AG08395 (cell line): ENCODE measurements at places on chromosomes 12 and 14.
A peak's percentile ranks its signal among the peaks of the same experiment; 100 is the strongest.

GRCh38 chr14:77024171-77024691 lies 4.3 kb downstream of the IRF2BPL start:
- DNase-seq: no peak

DNA sequence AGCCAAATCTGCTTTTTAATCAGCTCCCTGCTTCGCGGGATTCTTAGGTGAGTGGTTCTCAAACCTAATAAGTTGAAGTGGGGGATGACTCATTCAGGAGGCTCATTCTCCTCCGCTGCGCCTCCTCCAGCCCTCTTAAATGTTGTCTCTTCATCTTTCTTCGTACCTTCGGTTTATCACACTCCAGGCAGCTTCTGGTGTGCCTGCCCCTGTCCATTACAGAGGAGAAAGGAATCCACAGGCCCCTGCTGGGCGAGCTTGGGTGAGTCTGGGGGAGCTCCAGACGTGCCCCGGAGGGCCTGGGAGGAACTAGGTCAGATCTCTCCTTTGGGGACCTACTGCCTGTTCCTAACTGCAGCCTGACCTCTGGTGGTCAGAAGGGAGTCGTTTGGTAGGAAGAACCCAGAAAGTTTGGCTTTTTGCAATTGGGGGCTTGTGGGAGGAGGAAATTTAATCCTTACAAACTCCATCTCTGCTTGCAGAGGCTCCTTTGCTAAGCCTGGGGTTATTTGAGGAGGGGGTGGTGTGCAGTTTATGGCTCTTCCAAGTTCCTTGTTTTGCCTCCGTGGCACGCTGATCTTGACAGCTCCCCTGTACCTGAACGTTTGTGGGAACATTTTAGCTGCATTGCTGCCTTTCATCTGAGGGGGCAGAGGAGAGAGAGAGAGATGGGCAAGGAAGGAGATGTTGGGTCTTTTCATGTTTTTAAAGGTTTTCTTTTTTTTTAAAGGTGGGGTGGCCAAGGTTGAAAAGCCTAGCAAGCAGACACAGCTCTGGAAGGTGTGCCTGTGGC lies 84.1 kb upstream of the GNG2 start:
- DNase-seq: peak; percentile 79

- DNase-seq: peak; percentile 80
Observed at GRCh38 chr12:89461649-89462612, 62.7 kb downstream of the GALNT4 start.

GRCh38 chr14:49971156-49972130 lies 78.6 kb downstream of the ARF6 start:
- DNase-seq: no peak

- peak; percentile 57 for DNase-seq
Observed at GRCh38 chr14:75184492-75184891, 8.1 kb upstream of the TMED10 start.

- DNase-seq: no peak
Observed at GRCh38 chr14:81309511-81309910, 88.8 kb upstream of the GTF2A1 start.

- DNase-seq: no peak
Observed at GRCh38 chr14:35504260-35504659, 29.7 kb upstream of the INSM2 start.

DNA sequence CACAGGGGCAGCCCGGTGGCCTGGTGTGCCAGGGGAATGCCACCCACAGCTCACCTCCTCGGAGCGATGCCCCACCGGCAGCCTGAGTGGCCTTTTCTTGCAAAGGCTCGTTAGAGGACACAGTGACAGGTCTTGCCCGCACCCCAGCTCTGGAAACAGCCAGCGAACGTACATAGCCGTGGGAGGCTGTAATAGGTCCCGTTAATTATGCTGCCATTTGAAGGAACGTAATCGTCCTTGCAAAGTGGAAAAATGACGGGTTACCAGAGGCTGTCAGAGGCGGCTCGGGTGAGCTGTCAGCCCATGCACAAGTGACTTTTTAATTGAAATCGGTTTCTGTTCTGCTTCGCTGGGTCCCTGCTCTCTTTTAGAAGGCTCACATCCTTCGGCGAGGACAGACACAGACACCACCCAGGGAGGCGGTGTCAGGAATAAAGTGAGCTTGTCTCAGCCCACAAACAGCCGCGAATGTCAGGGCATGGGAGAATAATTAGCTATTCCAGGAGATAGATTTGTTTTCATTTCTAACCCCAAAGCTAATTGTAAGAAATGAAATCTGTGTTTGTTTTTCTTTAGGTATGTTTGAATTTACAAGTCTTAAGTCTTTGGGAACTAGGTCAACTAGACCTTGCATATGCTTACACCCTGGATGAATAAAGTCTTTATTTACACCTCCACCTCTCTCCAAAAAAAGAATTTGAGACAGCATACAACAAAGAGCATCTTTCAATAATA lies 77.2 kb upstream of the RFLNA start:
- DNase-seq: no peak

GRCh38 chr14:56963381-56963780 lies 153.1 kb upstream of the OTX2 start:
- DNase-seq: no peak

GRCh38 chr12:51938726-51939125 lies 12.8 kb upstream of the ACVR1B start:
- no peak for DNase-seq

DNA sequence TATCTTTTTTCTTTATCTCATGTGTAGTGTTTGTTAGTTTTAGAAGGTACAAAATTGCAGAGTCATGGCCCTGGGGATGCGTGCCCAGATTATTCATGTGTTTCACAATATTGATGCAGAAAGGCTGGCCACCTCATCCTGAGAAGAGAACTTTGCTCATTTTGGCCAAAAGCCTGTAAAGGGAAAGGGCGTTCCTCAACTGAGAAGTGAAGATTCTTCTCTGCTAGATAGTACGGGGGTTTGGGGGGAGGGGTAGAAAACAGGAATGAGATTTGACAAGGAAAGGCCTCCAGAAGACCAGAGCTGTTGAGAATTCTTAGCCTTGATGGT lies 1.7 kb downstream of the MGST1 start:
- DNase-seq: peak; percentile 71

DNA sequence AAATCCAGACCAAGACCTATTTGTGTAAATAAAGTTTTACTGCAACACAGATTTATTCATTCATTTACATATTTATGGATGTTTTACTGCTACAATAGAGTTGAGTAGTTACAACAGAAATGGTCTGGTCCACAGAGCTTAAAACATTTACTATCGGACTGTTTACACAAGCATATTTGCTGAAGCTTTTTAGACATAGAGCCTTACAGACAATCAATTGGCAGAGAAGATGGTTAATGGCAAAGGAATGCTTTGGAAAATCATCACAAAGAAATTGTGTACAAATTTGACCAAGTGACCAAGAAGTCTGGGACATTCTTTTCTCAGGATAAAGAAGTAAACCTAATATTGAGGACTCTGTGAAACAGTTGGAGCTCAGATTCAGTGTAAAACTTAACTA lies 504.3 kb downstream of the SLC16A7 start:
- DNase-seq: no peak

- no peak for DNase-seq
Observed at GRCh38 chr12:93443576-93443975, 1.8 kb upstream of the UBE2N start.

GRCh38 chr12:90102957-90103652 lies 394.5 kb upstream of the ATP2B1 start:
- peak; percentile 33 for DNase-seq

- DNase-seq: no peak
Observed at GRCh38 chr12:57694459-57695019, 607 bp downstream of the OS9 start.

DNA sequence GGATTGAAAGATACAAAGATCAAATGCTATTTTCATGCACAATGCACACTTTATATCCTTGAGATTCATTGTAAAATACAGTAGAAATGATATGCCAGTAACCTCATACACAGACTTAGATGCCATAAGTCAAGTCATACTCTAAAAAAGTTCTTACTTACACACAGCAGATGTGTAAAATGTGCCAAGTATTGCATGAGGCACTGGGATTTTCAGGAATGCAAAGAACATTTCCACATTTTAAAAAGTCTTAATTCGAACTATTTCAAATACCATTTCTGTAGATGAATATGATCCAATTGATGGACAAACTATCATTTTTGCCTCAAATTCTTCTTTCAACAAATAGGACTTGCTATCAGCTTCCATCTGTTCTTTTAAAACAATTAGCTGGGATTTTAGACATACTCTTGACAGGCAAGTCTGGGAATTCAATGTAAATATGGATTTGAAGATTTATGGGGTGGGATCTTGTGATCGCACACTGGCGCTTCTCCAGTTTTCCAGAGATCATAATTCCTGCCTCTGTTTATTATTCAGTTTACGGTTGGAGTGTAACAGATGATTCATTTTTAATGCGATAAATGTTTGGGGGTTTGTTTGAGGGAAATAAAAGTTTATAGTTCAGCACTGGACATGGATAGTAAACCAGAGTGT lies 183.8 kb downstream of the PAX9 start:
- DNase-seq: no peak

DNA sequence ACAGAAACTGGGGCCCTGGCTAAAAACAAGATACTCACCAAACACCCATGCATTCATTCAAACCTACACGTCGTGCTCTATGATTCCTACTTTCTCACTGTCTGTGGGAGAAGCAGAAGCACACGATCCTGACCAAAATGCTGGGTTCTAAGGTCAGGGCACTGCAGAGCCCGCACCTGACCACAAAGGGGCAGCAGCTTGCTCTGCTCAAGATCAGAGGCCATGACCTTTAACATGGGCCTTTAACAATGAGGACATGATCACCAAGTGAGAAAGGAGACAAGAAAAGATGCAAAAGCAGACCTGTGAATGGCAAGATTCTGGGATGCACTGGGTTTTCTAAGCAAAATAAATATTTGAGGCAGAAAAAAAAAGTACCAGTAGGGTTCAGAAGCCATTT lies 40.1 kb upstream of the VPS33A start:
- DNase-seq: no peak

DNA sequence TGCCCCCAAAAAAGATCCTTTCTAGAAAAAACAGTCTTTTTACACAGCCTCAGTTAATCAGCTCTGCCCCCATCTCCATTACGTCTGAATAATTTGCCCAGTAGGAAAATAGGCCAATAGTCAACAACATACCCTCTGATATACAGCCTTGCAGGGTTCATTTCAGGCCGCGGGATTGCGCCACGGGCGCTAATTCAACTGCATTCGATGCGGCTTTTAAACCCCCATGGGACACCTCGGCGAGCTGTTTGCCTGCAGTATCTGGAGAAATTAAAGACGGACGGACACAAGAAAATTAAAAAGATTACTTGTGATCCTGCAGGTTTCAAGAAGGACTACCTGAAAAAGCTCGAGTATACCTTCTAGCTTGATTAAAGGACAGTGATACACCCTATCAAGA lies 36.1 kb downstream of the ERP29 start:
- DNase-seq: no peak

DNA sequence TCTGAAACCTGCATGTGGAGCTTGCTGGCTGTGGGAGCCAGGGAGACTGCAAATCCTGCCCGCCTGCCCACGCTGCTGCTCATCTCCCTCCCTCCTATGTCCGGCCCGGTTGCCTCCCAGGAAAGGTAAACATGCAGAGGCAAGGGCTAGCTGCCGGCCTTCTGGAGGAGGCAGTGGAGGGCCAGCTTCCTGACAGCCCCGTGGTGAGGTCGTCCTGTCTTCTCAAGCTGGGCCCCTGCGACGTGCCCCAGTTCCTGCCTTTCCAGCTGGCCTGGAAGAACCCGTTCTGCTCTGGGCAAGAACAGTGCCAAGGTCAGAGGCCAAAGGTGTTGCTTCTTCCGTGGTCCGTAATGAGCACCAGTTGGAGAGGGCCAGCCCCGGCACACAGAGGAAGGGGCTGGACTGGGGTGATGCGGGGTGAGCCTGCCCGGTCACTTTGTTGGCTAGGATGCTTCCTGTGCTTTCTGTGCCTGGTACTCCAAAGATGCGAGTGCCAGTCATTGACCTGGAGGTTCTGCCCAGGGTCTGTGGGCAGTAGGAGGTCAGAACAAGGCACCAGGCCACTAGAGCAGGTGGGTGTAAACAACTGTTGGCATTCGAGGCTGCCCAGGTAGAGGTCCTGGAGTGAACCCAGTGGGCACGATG lies 25.3 kb downstream of the TPCN1 start:
- DNase-seq: no peak

DNA sequence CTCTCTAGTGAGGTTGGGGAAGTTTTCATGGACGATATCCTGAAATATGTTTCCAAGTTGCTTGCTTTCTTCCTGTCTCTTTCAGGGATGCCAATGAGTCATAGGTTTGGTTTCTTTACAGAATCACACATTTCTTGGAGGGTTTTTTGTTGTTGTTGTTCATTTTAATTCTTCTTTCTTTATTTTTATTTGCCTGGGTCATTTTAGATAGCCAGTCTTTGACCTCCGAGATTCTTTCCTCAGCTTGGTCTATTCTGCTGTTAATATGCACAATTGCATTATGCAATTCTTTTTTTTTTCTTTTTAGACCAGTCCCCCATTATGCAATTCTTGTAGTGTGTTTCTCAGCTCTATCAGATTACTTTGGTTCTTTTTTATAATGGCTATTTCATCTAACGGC lies 338.9 kb downstream of the AEBP2 start:
- DNase-seq: no peak

DNA sequence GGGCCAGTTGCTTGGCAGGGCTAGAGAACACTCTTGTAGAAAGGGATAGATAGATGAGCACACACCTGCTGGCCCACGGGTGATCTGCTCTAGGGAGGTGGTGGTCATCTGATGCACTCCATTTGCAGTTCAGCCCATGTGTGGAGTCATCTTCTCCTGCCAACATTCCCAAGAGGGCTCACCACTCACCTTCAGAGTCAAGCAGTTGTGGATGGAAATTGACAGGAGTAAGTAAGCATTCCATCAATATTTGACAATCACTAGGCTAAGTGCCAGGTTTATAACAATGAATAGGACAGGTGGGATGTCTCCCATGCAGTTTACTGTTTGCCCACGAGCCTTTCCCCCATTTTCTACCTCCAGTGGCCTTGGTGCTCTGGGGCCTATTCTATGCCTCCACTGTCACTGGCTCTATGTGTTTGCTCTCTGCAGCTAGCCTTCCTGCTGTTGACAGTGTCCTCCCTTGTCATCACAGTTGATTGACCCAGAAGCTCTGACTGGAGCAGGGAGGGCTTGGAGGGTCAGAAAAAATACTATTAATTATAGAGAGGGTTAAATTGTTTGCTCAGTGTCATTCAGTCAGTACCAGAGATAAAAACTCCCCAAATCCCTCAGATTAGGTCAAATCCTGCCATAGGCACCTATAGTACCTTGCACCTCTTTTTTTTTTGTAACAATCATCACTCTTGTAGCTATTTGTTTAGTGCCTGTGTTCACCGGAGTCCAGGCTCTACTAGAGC lies 134.6 kb upstream of the PZP start:
- DNase-seq: no peak

GRCh38 chr14:95196268-95196667 lies 38.9 kb upstream of the DICER1 start:
- DNase-seq: no peak

GRCh38 chr14:101069666-101070362 lies 166.3 kb upstream of the RTL1 start:
- no peak for DNase-seq

DNA sequence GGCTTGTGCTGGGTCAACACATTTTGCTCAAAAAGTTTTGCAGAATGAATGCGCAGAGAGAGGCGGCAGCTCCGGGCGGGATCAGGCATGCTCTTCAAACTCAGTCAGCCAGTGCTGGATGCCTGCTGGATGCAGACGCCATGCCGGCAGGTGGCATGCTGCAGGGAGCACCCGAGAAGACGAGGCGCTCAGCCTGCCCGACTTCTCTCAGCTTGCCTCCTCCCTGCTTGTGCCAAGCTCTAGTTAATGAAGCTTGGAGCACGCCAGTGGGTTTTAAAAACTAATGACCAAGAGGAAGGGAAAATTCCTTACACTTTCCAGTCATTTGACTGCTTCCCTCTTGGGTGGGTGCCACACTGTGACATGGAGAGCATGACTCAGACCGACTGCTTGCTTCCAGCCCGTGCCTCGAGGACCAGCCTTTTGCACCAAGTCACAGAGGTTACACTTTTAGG lies 39.8 kb downstream of the SLC24A4 start:
- DNase-seq: peak; percentile 88
